Caki2 (cell line): ENCODE measurements at places on chromosomes 16 and 17.

GRCh38 chr17:48591255-48592056, 1.4 kb upstream of the HOXB3 start:
- no peak for DNase-seq

- DNase-seq = no peak
These were observed 8.8 kb upstream of the DNASE1 start for GRCh38 chr16:3645504-3646347.

- DNase-seq = peak; percentile 37
These were observed 13.4 kb downstream of the CMC2 start for GRCh38 chr16:80993307-80993706.

DNA sequence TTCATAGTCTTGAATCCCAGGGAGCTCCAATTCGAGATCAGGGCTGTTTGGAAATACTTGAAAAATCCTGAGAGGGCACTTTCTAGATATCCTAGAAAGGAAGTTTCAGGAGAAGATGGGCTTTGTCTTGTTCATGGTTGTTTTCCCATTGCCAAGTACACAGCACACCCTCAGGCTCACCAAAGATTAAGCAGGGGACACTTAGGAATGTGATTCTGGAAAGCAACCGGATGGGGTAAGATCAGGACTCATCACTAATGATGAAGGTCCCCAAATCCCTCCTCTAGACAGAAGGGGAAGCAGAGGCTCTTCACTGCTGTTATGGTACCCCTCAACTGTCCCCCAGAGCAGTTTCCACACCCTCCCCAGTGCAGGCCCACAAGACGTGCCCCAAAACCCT, 40.7 kb downstream of the VAC14 start:
- DNase-seq = no peak

GRCh38 chr16:86568677-86569623, 2.3 kb downstream of the FOXC2 start:
- DNase-seq = no peak

- DNase-seq = no peak
These were observed 21.5 kb downstream of the ITGAL start for GRCh38 chr16:30493941-30494488.

GRCh38 chr16:47063011-47063724, 80.6 kb downstream of the NETO2 start:
- DNase-seq = no peak

DNA sequence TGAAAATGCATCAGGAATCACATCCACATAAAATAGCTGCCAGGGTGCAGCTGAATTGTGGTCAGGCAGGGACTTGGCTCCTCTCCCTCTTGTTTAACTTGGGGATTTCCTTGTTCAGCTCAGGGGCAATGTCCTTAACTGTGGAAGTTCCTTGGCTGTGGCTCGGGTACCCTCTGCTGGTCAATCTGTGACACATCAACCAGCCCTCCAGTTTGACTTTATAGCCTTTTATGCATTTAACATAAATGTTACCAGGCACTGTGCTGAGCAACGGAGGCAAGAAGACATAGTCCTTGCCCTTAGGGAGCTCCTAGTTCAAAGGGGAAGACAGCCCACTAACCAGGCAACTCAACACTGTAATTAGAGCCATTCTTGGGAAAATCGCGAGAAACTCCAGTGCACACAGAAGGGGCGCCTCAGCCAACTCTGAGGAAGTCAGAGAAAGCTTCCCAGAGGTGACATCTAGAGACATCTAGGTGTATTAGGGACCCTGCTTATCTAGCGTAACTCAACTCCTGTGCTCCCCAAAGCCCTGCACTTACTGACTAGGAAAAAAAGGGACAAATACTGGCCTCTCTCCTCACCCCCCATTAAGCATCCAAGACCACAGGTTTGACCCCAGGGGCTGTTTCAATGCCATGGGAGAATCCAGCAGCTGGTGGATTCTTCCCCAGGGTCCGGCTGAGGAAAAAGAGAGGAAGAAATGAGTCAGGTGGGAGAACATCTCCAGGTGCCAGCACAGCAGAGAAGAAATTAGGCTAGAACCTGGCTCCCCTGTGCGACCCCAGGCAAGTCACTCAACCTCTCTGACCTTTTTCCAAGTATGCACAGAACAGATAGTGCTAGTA, 17.3 kb upstream of the EEF2K start:
- peak; percentile 92 for DNase-seq

DNA sequence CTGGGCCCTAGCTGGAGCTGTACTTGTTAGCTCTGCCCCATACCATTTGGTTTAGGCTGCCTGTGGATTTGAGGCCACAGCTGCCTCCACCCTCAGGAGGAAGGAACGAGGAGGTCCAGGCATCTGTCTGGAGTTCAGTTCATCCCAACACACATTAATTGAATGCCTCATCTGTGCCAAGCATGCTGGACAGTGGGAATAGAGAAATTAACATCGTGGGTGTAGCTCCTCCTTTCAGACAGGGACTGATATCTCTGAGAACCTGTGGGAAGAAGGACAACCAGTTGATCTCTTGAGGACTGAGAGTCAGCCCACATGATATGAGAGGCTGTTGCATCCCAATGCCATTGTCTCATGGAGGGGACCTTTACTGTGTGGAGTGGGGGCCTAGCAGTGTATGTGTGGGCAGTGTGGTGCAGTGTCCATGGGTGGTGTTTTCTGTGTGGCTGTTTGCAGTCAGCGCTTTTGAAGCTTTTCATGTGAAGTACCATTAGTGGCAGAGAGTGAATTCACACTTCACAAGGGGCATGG, 29.4 kb upstream of the DDX52 start:
- peak; percentile 31 for DNase-seq

DNA sequence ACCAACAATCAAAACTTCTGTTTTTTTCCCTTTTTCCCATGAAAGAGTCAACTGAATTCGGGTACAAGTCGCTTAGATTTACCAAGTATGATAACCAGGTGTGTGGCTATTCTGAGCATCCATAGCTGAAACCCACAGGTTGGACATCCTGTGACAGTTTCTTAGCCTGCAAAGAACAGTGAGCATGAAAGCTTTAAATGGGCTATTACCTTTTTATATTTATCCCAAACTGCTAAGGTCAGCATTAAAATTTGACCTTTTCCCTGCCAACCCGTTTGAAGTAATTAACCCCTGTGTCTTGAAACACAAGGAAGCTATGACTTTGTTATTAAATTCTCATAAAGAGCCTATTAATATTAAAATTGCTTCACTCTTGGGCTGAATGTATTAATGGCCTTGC, 1065.0 kb upstream of the RBFOX1 start:
- no peak for DNase-seq

DNA sequence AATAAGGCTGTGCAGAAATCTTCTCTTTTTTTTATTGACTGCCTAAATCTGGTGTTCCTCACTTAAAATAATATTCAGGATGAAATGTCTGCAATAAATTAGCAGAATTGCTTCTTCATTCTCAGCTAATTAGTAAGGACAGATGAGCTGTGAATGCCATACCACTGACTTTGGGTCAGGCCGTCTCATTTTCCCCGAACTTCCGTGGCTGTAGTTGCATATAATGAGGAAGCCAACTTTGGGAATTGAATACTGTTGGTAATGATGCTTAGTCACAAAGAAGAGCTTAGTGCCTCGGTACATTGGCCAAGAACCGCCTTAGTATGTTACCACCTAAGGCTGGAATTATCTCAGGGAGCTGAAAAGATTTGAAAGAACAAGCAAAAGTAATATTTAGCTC, 47.6 kb downstream of the NUP93 start:
- no peak for DNase-seq

DNA sequence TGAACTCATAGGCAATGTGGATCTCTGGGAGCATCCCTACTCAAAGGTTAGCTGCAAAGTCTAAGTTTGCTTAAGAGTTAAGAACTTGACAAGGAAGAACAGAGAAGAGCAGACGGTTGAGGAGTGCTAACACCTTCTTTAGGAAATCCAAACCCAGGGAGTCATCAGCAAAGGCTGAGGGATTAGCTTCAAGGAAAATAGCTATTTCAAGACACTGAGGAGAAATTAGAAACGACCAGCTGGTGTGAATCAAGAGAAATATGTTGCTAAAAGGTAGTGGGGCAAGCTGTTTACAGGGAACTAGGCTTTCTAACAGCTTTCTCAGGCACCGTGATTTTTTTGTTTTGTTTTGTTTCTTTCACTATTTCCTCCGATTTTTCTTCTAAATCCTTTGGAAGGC, 90.7 kb downstream of the CDH8 start:
- DNase-seq = no peak
